ENCODE measurements at places on chromosomes 13 and 19. TPM values are rescaled to one million over a fixed set of nuclear protein-coding genes. Genes with fewer than 3 reads are reported as not detected.

TEX29 gene
- total RNA-seq, result 0.44 TPM

PRSS57 gene
- not detected for total RNA-seq

RGL3 gene
- total RNA-seq, result 0.16 TPM

GIPR gene
- not detected for total RNA-seq

CLEC17A gene
- total RNA-seq, result not detected

PDCD2L gene
- total RNA-seq, result 15.1 TPM

ICAM4 gene
- 1.1 TPM for total RNA-seq

CEACAM5 gene
- total RNA-seq, result not detected

All from bladder microvascular endothelial cell (primary cell).